ENCODE measurements at places on chromosomes 5 and 9.

GRCh38 chr5:75885321-75885720 is 168.1 kb upstream of the POC5 start:
- DNase-seq: no peak

- DNase-seq: no peak
These were observed 82.9 kb downstream of the CEMIP2 start for GRCh38 chr9:71685394-71685793.

GRCh38 chr5:91312698-91313097 is 70.4 kb downstream of the ARRDC3 start:
- DNase-seq: no peak

GRCh38 chr9:86082870-86083269 is 16.5 kb downstream of the GOLM1 start:
- DNase-seq: no peak

- no peak for DNase-seq
These were observed 194.0 kb downstream of the NFIB start for GRCh38 chr9:14119694-14120514.

DNA sequence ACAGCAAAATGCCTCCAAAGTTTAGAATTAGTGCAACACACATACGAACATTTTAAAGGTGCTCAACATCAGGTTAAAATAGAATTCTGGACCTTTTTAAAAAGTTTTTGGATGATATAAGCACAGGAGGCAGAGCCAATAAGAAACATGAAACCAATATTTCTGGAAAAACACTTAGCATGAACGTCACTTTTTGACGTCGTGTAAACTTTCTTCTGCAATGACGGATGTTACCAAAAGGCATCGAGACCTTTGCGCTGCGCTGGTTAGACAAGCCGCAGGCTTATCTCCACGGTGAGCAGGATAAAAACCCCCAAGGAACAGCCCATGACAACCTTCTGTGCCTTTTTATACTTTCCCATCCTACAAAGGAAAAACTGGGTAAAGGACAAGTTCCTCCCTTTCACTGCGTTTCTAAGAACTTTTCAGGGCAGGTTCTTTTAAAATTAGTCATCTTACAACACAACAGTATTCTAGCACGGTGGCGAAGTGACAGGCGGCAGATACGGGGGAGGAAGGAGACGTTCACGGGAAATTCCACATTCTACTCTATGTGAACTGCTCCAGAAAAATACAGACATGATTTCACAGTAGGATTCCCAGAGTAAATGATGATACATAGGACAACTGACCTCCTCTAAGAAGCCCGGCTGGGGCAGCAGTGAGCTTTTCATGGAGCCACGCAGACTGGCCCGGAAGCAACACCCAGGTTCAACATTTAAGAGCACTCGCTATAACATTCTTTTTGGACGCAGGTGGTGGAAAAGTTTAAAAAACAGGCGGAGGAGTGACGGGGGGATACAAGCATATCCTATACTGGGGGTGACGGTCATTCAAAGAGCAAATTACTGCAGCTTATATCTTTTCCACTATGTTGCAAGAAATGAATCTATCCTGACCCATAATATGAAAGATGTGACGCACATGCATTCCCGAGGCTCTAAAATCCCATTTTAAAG is 52.4 kb downstream of the USP20 start:
- DNase-seq: no peak

DNA sequence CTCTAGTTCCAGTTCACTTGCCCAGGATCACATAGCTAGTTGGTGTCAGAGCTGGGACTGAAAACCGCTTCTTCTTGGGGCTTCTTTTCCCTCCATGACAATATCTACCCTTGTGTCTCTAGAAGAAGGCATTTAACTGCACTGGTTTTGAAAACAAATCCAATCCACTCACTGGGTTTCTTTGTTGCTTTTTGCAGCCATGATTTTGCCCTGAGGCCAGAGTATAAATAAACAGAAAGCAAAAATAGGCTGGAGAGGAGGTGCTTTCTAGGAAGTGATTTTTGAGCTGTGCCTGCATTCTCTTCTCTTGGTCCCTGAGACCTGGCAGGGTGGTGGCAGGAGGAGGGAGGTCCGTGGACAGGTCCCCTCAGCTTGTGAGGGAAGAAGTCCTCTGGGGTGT is 6.9 kb upstream of the TRIO start:
- DNase-seq: no peak

- DNase-seq: no peak
These were observed 64.4 kb upstream of the ANGPTL2 start for GRCh38 chr9:127186806-127187205.

DNA sequence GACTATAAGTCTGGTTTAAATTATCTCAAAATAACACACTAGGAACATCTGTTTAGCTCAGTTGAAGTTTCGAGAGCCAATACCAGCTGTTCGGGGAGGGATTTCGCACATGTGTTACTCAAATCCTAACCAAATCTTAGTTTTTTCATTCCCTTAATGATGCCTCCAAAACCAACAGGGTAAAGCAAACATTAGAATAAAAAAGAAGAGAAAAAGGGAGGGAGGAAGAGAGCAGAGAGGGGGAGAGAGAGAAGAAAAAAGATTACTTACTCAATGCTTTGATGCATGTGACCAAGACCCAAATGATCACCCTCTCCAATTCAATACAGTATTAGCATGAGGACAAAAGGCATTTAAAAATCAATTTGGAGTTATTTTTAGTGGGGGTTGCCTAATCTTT is 86.0 kb upstream of the NR5A1 start:
- no peak for DNase-seq

- DNase-seq: no peak
These were observed 25.1 kb downstream of the NANS start for GRCh38 chr9:98081477-98082219.

GRCh38 chr9:91043811-91044175 is 242.2 kb downstream of the SYK start:
- no peak for DNase-seq

- DNase-seq: no peak
These were observed 72.8 kb upstream of the EFNA5 start for GRCh38 chr5:107743373-107744000.

DNA sequence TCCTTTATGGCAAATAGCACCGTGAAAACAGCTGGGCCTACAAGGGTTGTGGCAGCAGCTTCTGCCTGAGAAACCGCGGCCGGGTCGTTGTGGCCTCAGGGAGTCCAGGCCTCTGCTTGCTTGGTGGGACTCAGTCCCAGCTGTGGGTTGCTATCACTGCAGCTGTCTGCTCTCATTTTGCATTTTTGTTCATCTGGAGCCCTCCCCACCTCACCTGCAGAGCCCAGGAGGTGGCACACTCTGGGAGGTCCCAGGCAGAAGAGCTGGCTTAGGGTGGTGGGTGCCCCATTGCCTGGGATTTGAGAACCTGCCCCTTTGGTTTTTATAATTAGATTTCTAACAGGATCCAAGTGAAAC is 138.4 kb downstream of the GADD45G start:
- DNase-seq: no peak

DNA sequence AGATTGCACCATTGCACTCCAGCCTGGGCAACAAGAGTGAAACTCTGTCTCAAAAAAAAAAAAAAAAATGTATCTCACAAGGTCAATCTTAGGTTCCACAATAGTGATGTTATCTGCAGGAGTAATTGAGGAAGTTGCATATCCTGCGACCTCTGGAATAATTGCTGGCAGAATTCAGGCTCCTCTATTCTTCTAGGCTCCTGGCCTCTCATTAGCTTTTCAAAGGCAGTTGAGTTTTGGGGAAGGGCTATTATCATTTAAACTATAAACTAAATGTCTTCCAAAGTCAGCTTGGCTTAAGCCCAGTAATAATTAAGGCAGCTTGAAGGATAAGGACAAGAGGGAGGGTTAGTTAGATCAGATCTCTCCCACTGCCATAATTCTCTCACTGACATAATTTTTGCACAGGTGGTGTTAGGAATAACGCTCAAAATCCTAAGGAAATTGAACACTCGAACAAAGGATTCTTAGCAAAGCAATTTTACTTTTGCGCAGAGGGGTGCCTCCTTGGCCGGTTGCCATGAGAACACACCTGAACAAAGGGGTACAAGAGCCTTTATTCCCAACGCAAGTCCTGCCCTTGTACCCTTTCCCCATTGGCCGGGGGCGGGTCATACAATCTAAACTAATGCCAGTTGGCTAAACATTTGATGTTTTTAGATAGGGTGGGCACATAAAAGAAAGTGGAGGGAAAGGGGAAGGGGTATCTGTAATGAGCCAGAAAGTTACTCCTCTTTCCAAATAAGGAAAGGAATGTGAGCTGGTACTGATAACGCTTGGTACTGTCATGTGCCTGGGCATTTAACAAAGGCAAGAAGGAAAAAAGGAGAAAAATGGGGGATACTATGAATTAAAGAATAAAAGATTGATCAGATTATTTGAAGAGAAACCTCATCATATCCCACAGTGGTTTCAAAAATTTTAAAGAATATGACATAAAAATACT is 106.4 kb upstream of the CCNG1 start:
- no peak for DNase-seq

DNA sequence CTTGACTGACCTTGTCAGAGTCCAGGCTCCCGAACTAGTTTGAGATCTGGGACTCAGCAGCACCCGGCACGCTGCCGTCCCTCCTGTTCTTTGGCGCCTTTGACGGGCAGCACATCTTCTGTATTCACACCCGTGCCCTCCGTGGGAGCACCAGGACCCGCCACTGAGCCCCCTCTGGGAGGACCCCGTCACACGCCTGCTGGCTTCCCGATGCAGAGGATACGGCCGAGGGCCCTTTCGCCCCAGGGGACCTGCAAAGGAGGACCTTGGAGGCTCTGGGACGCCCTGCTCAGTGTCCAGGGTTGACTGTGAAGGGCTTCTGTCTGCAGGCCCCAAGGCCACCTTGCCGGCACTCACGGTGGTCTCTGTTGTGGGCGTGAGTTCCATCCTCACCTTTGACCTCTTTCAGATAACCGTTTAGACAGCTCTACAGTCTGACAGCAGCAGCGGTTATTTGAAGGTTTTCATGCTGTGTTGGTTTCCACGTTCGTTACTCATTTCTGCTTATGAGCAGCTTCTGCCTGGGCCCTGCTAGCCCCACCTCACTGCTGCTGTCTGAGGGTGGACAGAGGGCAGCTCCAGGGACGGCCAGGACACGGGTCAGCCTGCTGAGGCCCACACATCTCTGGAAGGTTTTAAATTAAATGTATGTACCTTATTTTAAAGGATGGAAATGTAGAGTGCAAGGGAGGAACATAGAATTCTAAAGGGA is 12.6 kb upstream of the EXOC3 start:
- DNase-seq: no peak

All from activated CD4-positive, alpha-beta T cell treated with anti-CD3 and anti-CD28 coated beads for 1 hour (primary cell).